ENCODE measurements at places on chromosomes 7 and 10.

DNA sequence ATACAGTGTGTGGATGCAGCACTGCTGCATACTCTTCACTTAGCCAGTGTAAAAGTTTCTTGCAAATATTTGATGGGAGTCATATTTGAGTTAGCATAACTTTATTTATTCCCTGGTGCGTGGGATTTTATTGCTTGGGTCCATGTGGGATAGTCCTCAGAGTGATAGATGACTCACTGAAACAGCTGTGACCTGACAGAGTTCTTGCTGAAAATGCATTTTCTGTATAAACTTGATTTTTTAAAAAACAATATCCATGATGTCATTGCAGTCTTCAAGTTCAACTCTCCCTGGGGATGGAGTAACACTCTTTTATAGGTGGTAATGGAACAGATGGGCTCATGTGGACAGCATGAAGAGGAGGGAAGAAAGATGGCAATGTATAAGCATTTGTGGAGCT is 310.0 kb downstream of the PPP1R3A start:
- DNase-seq = no peak

DNA sequence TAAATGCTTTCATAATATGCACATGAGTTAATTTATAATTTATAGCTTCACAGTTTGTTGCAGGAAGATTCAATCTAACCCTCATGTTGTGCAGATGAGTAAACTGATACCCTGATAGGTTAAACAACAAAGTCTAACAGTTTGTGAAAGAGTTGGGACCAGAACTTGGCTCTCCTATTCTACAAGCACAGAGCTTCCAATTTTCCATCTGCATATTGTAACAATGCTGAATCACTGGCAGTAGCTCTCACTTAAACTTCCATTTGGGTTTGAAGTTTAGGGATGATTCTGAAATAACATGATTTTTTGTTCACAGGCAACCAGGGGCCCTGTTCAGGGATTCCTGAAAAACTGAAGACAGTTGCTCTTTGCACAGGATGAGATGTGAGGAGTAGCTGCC is 179.3 kb downstream of the XPNPEP1 start:
- no peak for DNase-seq

GRCh38 chr7:30877015-30877769 is 34.5 kb upstream of the AQP1 start:
- DNase-seq = peak; percentile 22

DNA sequence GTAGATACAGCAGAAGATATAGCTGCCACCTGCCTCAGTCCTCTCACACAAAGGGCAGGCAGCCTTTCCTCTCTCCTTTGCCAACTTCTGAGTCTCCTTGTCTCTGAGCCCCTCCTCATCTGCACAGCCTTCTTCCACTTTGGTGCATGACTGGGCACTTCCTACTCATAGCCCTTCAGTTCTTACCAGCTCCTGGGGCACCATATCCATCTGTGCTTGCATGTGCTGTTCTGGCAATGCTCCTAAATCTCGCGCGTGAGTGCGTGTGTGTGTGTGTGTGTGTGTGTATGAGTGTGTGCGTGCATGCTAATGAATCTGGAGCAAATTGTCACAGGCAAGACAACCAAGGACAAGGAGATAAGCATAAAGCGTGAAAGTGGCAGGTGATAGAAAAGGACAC is 1271.6 kb upstream of the SORCS1 start:
- no peak for DNase-seq

DNA sequence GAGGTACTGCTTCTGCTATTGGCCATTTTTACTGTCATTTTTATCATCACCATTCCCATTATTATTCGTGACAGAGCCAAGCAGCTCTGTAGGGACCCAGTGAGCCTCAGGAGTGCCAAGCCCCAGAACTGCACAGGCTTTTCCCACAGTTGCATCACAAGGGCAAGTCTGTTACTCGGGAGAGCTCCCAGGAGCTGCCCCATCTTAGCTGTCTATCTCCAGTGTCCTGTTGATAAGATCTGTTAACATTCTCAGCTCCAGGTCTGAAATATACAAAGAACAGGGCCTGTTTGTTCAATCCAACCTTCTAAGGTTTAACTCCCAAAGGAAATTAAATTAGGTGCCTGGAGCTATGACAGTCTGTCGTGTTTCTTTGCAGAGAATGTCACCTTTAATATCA is 20.2 kb upstream of the TRIM8 start:
- no peak for DNase-seq

- DNase-seq = no peak
Measured at GRCh38 chr7:95126053-95126709, 198.2 kb downstream of the PON1 start.

DNA sequence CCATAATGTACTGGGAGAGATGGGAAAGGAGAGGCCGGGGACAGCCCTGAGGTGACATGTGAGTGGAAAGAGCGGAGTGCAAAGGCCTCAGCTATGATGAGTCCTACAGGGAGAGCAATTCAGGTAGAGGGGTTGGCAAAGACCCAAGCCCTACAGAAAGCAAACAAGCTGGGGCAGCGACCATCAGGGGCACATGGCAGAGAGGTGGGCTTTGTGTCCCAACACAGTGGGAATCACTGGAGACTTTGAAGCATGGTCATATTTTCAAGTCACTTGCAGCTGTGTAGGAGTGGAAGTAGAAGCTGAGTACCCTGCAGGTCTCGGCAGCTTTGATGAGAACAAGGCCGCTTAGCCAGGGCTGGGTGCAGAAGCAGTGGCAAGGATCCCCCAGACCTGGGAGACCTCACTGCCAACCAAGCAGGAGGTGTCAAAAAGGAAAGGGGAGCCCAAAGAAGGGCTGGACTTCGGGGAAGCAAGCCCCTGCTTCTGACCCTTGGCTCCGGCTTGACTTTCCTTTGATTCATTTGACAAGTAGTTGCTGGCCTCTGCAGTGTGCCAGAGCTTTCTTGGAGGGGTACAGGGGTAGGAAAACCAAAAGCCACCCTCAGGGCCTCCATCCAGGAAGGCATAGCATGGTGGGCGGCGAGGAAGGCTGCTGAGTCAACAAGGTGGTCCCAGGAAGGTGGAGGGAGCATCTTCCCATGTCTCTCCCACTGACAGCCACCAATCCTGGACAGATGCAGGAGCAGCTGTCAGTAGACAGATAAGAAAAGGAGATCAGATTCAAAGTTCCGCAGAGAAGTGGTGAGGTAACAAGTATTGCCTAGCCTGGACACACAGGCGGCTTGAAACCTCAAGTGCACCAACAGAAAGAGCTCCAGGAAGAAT is 1.9 kb upstream of the PGAM2 start:
- no peak for DNase-seq

DNA sequence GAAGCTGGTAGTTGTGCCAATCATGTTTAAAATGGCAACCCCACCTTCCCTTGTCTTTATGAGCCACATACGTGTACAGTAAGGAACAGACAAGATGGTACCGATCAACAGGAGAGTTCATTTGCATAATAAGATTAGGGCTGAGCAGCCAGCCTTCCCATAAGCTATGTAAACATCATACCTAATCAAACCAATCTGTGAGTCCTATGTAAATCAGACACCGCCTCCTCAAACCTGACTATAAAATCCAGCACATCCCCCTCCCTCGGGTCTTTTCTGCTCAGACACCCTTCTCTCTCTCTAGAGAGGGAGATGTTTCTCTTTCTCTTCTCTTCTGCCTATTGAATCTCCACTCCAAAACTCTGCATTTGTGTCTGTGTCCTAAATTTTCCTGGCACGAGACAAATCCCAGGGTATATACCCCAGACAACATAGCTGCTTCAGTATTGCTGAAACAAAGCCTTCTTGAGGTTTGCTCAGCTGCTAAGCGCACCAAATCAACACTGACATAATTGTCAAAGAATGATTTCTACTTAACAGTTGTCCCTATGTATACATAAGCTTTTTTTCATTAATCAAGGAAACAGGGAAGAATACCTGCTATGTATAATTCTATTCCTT is 279.2 kb downstream of the THSD7A start:
- DNase-seq = no peak

- DNase-seq = peak; percentile 100
Measured at GRCh38 chr7:41916450-41916927, 213.6 kb upstream of the INHBA start.
